ENCODE measurements at places on chromosomes 11 and 22. TPM values are rescaled to one million over a fixed set of nuclear protein-coding genes. Genes with fewer than 3 reads are reported as not detected.

Gene HOATZ
- not detected for total RNA-seq

Gene PANX2
- total RNA-seq: 10.6 TPM

Gene PLA2G3
- not detected for total RNA-seq

Gene OR56A1
- not detected for total RNA-seq

Gene TSPAN4
- total RNA-seq: 17.1 TPM

Gene SMIM35
- 0.08 TPM for total RNA-seq

Gene PATE2
- total RNA-seq: not detected

Gene LIF
- 0.38 TPM for total RNA-seq
